ENCODE measurements at places on chromosomes 7 and 10.
A peak's percentile ranks its signal among the peaks of the same experiment; 100 is the strongest.

DNA sequence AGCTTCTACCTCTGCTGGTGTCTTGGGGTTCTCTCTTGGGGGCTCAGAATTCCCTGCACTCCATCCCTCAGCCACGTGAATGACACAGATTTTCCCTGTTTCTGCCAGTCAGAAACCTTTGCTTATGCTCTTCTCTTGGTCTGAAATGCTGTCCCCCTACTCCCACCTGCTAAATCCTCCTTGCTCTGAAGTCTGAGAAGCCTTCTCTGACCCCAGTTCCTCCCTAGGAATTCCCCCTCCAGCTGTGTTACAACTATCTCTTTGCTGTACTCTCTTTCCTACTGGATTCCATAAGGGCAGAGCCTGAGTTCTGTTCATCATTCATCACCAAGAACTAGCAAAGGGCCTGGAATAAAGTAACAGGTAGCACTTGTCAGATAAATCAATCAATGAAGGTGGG is 33.6 kb upstream of the AKR1E2 start:
- no peak for DNase-seq

DNA sequence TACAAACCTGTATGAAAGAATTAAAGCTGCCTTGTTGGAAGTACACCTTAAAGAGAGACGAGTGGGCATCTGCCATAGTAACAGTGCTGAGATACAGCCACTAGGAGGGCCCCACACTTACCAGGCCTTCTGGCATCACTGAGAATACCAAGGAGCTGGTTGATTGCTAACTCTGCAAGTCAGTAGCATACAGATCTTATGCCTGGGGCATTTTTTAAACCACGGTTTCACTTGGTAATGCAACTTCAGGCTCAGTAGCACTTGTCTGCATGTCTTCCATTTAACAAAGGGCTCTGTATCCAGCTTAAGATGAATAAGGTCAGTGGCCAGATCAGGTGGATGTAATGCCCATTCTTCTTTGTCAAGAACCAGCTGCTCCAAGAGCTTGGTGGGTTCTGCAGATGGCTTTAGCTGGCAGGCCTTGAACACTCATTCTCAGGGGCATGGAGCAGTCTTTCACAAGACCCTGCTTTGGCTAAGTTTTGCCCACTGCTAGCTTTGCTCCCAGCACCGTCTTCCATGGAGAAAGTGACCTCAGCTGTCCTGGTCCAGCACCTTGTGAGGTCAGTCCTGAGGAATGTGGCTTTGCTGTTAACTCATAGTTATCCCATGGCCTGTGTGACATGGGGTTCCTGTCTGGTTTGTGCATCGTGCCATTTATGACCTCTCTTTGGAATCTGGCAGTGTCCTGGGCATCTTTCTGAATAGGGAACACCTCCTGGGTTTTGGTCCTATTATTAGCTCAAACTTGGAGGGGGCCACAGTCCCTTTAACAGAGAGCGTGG is 68.1 kb downstream of the BMPER start:
- DNase-seq: no peak

GRCh38 chr10:119245272-119245671 is 37.9 kb downstream of the GRK5 start:
- no peak for DNase-seq

DNA sequence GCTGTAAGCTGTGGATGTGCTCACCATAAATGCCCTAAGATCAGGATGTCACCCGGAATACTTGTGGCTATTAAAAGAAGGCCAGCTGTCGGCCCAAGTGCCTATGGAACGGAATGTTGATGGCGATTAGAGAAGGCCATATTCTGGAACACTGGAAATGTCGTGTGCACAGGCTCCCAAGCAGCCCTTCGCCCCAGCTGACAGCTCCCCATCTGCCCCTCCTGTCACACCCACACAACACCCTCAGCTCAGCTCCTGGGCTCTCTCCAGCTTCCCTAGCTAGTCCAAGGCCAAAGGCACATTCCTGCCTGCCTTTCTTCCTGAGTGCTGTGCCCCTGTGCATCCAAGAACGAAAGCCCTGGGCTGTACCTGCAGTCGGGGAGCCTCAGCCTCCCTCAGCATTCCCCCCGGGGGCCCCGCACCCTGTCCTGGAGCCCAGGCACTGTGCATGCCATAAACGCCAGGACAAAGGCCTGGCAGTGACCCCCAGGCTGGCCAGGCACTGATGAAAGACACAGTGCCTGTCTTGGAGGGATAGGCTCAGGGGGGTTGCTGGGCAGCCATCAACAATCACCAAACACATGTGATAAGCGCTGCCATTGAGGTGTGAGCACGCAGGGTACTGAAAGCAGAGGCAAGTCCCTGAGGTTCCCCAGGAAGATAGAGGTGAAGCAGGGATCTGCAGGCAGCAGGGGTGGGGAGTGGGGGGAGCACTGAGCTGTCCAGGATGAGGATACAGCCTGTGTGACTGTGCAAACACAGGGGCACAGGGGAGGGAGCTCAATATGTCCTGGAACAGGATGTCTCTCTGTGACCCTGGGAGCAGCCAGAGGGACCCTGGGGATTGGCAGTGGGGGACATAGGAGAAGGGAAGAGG is 3.7 kb upstream of the LDB3 start:
- no peak for DNase-seq

DNA sequence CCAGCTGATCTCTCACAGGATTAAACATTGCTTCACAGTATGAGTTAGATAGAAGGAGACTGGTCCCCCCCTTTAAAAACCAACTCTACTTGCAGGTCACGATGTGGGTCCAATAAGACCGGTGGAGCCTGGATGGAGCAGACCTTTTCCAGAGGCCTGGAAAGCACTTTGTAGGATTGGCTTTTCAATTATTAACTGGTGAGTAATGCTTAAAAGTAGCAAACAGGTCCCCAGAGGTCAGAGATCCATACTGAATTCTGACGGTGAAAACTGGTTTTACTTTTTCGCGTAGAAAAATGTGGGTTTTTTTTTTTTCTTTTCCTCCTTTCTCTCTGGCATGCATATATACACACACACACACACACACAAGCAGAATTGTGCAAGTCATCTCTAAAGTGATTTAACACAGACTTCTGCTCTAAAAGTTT is 74.9 kb upstream of the OGDHL start:
- no peak for DNase-seq

DNA sequence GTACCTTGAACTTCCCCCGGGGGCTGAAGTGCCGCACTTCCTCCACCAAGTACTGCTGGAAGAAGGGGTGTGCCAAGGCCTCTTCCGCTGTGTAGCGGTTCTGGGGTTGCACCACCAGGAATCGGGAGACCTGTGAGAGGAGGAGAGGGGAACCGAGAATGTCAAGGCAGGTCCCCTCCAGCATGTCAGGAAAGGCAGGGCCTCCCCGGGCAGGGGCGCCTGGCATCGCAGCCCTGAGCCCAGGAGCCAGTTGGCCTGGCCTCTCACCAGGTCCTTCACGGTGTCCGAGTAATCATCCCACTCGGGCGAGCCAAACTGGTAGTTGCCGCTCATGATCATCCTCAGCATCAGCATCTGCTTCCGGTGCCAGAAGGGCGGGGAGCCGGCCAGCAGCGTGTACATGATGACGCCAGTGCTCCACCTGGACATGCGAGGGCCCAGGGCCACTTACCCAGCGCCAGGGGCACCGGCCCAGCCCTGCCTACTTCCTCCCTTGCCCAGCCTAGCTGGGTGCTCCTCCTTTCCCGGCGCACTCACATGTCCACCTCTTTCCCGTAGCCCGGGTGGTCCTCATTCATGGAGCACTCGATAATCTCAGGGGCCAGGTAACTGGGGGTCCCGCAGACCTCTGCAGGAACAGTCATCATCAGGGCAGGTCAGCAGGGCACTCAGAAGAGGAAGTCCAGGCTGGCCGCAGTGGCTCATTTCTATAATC is 11.0 kb downstream of the PHKG1 start:
- DNase-seq: no peak

DNA sequence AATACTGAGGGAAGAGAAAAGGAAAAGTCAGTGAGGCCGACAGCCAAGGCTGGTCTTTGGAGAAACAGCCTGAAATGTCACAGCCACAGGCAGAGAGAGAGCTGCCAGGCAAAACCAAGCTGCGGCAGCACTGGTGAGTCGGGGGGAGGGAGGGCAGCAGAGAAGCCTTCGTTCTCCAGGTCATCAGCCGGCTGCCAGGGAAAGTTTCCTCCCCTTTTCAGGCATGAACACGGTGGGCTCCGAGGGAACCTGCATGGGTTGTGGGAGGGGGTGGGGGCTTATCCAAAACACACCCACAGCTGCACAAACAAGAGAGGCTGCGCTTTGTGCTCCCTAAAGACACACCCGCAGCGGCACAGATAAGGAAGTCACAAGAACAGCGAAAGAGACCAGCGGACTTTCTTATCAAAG is 62.3 kb upstream of the NKX6-2 start:
- no peak for DNase-seq

DNA sequence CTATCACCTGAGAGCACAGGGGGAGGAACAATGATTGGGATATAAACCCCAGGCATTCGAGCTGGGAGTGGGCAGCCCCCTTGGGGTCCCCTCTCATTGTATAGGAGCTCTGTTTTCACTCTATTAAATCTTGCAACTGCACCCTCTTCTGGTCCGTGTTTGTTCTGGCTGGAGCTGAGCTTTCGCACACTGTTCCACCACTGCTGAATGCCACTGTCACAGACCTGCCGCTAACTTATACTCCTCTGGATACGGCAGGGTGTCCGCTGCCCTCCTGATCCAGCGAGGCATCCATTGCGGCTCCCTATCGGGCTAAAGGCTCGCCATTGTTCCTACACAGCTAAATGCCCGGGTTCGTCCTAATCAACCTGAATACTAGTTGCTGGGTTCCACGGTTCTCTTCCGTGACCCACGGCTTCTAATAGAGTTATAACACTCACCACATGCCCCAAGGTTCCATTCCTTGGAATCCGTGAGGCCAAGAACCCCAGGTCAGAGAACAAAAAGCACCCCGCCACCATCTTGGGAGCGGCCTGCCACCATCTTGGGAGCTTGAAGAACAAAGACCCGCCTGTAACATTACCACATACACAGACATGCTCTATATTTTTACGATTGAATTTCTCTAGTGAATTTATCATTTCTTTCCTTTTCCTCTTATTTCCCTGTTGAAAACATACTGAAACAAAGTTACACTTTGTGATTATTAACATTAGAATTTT is 9.0 kb downstream of the ZWINT start:
- DNase-seq: no peak

DNA sequence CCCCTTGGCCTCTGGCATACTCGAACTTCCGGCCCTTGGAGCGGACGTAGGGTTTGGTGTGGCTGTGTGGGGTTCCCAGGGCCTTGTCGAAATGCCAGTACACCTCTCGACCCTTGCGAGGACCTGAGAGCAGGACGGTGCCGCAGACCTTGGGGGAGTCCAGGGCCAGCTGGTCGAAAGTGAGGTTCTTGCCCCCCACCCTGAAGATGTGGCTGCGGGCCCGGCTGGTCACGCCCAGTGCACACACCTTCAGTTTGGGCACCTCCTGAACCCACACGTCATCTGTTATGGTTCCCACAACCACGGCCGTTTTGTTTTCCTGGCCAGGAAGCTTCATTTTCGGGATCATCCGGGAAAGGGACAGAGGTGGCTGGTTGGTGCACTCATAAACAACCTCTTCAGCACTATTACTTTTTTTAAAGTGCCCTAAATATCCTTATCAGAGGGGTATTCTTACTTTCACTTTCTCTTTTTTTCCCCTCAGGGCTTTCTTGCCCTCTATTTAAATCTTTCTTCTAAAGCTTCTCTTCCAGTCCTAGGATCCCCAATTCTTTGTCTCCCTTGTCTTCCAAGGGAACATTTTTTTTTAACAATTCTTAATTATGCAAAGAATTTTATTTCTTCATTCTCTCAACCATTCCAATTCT is 44.9 kb upstream of the FAM3C start:
- peak; percentile 13 for DNase-seq

DNA sequence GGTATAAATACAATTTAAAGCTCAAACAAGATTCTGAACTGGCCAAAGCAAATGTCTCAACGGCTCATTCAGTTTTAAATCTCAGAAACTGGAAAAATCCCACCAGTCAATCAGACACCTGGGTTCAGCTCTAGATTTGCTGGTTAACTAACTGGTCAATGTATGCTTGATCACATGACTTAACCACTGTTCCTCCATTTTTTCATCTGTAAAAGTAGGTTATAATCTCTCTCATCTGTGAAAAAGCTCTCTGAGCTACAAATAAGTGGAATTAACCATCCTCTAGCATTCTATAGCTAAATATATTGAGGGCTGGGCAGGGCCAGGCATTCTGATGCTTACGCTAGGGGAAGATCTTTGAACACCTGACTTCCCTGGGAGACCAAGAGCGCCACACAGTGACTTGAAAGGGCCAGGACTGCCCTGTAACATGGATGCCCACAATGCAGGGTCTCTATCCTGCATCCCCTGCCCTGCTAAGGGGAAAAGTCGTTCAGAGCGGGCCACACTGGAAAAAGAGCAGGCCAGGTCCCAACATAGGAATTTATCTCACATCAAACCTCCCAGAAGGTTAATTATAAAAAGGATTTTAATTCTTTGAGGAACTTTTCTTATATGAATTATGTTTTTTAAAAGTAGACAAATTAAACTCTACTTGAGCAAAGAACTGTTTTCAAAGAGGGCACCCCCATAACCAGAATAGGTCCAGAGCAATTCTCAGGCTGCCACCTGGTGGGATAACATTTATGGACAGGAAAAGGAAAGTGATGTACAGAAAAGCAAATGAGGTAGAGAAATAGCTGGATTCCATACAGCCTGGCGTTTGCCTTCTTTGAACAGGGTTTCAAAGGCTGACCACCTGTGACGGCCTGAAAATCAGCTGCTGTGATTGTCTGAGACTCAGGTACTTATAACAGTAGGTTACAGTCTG is 1.8 kb downstream of the RP9 start:
- no peak for DNase-seq

DNA sequence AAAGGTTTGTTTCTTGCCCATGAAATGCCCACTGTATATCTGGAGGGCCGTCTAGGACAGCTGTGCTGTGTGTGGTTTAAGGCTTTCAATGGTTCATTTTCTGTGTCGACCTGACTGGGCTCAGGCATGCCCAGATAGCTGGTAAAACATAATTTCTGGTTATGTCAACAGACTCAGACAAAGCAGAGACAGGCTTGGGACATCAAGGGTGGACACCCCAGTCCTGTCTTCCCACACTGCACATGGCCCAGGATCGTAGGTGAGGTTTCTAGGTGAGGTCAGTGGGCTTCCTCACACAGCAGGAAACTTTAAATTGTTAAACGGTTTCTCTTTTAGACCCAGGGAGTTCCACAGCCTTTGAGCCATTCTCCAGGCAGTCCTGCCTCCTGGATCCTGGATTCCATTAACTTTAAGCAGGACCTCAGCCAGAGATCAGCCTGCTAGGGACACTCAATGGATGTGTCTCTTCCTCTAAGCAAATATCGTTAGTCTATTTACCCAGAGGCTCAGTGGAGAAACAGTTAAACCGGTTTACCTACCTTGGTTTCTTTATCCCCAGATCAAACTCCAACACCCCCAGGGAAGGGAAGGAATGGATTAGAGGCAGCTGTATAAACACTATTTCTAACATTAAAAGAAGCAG is 66.4 kb downstream of the ST8SIA6 start:
- DNase-seq: no peak

- DNase-seq: no peak
Measured at GRCh38 chr7:29946428-29947186, 43.0 kb downstream of the SCRN1 start.
